Cardiac septum (tissue), 1 donor: ENCODE measurements at places on chromosomes 3 and 15.

DNA sequence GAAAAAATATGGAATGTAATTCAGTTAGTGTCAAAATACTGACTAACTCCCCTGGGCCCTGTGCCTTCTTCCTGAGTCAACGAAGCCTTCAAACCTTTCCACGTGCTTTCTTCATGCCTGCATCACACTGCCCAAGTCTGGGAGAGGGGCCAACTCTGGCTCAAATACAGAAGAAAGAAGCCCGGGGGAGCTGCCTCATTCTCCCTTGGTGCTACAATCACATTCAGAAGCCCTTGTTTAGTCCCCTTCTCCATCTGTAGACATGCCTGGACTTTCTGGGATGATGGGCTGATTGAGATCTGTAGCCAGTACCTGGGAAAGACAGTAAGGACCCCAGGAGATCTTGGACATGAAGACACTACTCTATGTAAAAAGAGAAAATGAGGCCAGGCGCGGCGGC lies 77.8 kb upstream of the GSK3B start:
- no peak for DNase-seq

GRCh38 chr15:45719490-45719889 lies 84.7 kb downstream of the SQOR start:
- DNase-seq = no peak

DNA sequence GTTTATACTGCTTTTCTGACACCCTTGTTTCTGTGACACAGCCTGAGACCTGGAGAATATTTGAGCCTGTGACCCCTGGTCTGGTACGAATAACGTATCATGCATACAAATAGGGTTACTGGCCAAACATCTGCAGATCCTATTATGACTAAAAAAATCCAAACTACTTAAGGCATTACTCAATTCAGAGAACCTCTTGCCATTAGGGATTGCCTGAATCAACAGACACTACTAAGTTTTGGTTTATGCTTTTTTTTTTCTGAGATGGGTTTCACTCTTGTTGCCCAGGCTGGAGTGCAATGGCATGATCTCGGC lies 35.4 kb downstream of the OSBPL10 start:
- no peak for DNase-seq

GRCh38 chr3:114380233-114380651 lies 86.4 kb downstream of the TIGIT start:
- DNase-seq = peak; percentile 84

- no peak for DNase-seq
Measured at GRCh38 chr3:142394921-142395622, 52.8 kb downstream of the XRN1 start.

DNA sequence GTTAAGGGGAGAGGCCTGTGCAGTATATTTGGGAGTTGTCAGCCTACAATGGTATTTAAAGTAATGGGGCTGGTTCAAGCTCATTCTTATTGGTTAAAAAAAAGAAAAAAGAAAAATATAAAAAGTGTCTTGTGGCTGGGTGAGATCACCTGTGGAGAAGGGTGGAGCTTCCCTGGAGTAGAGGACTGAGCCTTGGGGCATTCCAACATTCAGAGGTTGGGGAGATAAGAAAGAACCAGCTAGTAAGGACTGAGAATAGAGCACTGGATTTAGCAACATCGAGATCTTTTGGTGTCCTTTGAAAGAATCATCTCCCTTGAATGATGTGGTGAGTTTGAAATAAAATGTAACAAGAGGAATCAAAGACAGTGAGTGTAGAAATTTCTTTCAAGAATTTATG lies 5.2 kb downstream of the SLC49A4 start:
- DNase-seq = no peak

- DNase-seq = peak; percentile 84
Measured at GRCh38 chr3:33658991-33659848, 58.8 kb downstream of the CLASP2 start.

GRCh38 chr3:14783480-14784086 lies 35.2 kb upstream of the FGD5 start:
- peak; percentile 41 for DNase-seq

GRCh38 chr15:48537271-48538113 lies 108.0 kb downstream of the FBN1 start:
- no peak for DNase-seq

- DNase-seq = peak; percentile 70
Measured at GRCh38 chr15:78130466-78131294, 565 bp downstream of the CIB2 start.

DNA sequence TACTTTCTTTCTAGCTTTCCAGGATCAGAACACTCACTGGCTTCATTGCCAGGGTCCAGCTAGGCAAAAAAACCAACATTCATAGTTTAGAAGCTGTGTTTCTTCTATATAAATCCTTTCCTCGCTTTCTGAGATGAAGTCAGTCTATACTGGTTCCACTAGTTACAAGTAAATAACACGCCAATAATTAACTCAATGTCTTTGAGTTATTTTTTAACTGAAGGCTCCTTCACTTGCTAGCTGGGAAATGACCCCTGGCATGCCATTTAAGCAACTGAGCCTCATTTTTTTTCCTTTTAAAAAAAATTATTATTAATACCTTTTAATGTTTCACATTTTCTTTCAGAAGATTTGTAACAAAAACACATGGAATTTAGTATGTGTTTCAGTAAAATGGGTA lies 2.1 kb upstream of the CCDC174 start:
- no peak for DNase-seq

- DNase-seq = no peak
Measured at GRCh38 chr15:52020221-52021085, 1.4 kb downstream of the MAPK6 start.

DNA sequence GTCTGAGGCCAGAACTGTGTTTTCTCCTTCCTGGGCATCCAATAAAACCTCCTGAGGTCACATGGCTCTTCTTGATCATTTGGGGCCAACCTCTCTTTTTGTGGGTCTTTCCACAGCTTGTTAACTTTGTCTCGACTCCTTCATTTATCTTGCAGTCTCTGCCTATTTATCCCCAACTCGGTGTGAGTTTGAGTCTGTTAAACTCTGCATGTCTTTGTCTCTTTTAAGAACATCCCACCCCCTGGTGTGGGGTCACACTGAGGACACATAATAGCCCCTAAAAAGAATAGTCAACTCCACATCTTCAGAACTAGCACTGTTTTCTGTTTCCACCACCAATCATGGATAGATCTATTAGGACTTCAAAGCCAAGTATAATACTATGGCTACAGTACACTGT lies 187.2 kb downstream of the TLE3 start:
- no peak for DNase-seq

DNA sequence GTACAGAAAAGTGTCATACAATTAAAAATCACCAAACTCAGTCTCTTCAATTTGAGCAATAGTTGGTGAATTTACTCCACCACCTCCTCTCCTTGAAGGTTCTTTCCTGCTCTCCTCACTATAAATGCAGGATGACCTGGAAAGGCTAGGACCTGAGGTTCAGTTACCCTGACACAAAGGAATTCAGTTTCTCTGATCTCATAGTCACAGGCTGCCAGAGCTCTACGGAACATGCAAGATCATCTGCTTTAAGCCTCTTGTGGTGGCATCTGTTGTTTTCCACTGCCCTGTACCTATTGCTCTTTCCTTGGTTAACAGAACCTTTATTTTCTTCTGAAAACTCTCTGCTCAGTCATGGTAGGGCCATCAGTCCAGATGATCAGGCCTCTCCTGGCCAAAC lies 4.9 kb upstream of the TP63 start:
- no peak for DNase-seq

GRCh38 chr3:170189398-170190256 lies 8.1 kb upstream of the PHC3 start:
- no peak for DNase-seq

- no peak for DNase-seq
Measured at GRCh38 chr15:57432141-57432741, 55.9 kb downstream of the CGNL1 start.

- DNase-seq = no peak
Measured at GRCh38 chr3:112253301-112253971, 40.6 kb downstream of the SLC9C1 start.

GRCh38 chr3:157632075-157632474 lies 128.9 kb upstream of the VEPH1 start:
- DNase-seq = no peak

DNA sequence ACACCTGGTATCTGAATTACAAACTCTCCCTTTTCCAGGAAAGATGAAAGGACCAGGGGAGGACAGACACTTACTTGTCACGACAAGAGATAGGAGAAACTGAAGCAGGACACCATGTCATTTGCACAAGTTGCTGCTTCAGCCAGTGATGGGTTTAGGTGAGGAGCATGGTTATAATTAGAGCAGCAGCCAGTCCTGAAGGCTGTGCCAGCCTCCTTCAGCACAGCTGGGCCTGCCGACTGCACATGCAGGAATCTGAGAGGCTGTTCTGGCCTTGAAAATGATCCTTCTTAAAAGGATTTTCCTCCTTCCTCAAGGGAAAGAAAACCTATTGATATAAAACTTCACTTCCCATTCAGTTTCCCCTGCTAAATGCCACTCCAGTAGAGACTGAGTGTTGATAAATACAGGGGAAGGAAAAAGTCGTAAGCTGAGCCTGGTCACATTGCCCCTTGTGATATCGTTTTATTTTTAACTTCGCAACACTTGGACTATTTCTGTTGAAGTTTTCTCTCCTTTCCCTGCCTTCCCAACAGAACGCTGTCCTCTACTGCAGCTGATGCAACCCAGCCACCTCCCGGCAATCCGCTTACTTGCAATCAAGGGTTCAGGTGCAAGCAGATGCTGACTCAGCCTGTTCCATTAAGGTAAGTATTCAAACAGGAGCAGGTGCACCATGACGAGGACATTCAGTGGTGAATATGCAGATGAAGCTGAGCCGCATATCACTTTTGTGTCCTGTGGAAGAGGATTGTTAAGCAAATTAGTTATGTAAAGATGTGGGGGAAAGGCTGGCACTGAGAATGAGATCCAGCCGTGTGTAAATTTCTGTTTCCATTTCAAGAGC lies at the start of gene FBXO40:
FBXO40 (plus strand) TSS at position 524 of the 847 bp plus-strand sequence. CDS start 27,197 bp downstream, outside the sequence.
- no peak for DNase-seq

GRCh38 chr3:136928240-136928639 lies 29.5 kb upstream of the IL20RB start:
- no peak for DNase-seq

GRCh38 chr15:48541341-48542278 lies 103.9 kb downstream of the FBN1 start:
- no peak for DNase-seq

DNA sequence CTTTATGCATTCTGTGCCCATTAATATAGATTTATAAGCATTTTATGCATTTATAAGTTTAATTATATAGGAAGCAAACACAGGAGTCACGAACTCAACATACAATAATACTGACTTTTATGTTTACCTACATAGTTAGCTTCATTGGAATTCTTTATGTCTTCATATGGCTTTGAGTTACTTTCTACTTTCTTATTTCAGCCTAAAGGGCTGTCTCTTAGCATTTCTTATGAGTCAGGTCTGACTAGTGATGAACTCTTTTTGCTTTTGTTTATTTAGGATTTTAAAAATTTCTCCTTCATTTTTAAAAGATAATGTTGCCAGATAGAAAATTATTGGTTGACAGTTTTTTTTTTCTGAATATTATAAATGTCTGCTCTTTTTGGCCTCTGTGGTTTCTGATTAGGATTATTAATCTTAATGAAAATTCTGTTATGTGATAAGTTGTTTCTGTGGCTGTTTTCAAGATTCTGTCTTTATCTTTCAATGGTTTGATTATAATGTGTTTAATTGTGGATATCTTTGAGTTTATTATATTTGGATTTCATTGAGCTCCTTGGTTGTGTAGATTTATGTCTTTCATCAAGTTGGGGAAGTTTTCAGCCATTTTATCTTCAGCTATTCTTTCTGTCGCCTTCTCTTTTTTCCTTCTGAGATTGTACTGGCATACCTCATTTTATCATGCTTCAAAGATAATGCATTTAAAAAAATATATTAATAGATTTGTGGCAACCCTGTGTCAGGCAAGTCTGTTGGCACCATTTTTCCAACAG lies 54.3 kb downstream of the ATP2C1 start:
- no peak for DNase-seq

GRCh38 chr15:47158573-47158972 lies 558.7 kb upstream of the SEMA6D start:
- no peak for DNase-seq

DNA sequence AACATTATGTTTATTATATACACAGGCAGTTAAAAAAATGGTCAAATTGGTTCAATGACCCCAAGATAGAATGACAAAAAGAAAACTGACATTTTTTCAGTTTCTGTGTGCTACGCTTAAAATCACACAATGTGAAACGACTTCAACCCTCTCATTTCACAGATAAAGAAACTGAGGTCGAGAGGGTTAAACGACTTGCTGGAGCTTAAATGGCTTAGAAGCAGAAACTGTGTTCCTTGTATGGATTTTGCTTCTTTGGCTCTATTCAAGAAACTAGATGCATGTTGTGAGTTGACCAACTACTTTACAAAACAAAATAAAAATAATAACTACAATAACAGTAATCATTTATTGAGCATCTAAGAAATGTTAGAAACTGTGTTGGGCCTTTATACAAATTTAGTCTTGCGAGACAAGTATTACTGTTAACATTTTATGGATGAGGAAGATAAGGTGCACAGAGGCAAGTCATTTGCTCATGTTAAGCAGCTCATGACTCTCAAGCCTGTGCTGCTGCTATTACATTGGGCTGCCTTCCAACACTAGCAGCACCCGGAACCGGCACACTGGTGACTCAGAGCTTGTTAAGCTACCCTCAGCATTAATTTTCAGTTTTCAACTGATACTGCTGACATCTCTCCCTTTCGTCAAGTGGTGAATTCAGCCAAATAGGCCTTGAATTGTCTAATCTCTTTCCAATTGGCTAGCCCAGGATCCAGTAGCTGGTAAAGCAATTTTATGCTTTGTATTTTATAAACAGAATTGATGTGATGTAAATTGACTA lies 487.6 kb downstream of the NAALADL2 start:
- DNase-seq = peak; percentile 76

DNA sequence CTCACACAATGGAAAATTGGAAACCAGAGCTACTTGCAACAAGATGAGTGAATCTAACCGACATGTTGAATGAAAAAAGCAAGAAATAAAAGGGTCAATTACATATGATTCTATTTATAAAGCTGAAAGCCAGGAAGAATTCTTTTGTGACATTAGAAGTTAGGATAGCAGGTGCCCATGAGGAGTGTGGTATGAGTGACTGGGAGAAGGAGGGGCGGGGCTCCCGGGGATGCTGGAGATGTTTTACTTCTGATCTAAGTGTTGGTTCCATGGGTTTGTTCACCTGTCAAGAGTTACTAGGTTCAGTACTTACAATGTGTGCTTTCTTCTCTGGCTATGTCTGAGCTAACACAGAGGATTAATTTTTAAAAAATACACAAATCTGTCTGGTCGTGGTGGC lies 60.8 kb downstream of the NSMCE3 start:
- no peak for DNase-seq

GRCh38 chr15:73957276-73957675 lies 31.0 kb downstream of the LOXL1 start:
- peak; percentile 51 for DNase-seq

GRCh38 chr3:64501298-64501906 lies 186.4 kb downstream of the ADAMTS9 start:
- DNase-seq = no peak
